ENCODE measurements at places on chromosomes 3 and 15.
A peak's percentile ranks its signal among the peaks of the same experiment; 100 is the strongest.

- DNase-seq: no peak
Observed at GRCh38 chr3:117322866-117323265, 613.3 kb downstream of the TUSC7 start.

DNA sequence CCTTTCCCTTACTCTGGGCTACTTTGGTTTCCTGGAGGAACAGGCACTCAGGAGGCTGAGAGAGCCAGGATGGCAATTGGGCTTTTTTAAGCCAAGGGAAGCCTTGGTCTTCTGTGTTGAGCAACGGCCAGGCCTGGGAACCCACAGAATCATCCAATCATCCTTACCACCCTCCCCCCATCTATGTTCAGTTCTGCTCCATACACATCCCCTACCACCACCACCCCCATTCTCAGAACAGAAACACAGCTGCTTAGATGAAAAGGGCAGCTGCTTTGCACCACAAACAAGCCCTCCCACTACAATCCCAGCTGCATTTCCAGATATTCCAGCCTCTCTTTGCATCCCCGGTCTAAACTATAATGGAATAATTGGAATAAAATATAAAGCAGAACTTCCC, 21.0 kb downstream of the SEMA5B start:
- DNase-seq: no peak

DNA sequence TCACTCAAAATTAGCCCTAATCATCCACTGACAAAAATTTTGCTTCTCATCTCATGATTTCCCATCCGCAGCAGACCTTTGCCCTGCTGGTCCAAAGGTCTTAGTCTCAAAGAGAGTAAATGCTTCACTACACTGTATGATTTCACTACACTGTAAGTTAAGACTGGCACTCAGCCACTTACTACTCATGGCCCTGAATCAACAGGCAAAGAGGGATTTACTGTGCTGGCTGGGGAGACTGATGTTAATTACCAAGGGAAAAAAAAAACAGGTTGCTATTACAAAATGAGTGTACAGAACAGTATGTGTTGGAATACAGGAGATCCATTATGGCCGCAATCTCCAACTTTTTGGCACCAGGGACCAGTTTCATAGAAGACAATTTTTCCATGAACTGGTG, 214.8 kb downstream of the ZMAT3 start:
- no peak for DNase-seq

DNA sequence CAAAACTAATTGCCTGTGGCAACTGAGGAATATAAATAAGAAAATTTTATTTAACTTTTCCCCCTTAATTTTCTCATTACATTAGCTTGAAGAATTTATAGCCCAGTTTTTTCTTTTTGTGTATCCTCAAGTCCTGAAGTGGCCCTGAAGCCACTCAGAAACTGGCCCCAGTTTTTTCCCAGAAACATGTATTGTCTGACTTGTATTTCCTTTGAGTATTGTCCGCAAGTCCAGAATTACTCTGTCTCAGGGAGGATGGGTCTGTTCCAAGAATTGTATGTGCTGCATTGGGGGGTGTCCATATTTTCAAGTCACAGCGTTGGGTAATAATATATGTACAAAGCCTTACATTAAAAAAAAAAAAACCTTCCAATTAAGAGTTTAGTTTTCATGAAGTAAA, 149.7 kb upstream of the IL12A start:
- DNase-seq: no peak

DNA sequence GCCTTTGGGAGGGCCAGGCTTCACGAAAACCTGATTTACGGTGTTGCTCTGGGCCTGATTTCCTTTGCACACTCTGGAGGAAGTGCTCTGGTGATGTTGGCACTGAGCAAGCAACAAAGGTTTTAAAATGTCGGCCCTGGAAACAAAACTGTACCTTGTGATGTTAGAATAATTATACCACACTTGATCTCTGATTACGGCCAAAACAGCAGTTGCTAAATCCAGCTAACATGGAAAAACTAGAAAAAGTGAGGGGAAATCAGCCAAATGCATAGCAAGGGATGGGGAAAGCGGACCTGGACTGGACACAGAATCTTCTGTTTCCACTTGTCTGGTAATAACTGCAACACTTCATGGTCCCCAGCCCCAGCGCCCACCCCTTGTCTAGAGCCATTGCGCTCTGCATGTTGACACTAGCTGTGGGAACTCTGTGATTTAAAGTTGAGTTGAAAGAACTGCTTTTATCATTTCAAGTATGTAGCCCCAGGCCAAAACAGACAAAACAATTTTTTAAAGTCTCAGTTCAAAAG, 120.1 kb downstream of the VGLL4 start:
- DNase-seq: no peak

DNA sequence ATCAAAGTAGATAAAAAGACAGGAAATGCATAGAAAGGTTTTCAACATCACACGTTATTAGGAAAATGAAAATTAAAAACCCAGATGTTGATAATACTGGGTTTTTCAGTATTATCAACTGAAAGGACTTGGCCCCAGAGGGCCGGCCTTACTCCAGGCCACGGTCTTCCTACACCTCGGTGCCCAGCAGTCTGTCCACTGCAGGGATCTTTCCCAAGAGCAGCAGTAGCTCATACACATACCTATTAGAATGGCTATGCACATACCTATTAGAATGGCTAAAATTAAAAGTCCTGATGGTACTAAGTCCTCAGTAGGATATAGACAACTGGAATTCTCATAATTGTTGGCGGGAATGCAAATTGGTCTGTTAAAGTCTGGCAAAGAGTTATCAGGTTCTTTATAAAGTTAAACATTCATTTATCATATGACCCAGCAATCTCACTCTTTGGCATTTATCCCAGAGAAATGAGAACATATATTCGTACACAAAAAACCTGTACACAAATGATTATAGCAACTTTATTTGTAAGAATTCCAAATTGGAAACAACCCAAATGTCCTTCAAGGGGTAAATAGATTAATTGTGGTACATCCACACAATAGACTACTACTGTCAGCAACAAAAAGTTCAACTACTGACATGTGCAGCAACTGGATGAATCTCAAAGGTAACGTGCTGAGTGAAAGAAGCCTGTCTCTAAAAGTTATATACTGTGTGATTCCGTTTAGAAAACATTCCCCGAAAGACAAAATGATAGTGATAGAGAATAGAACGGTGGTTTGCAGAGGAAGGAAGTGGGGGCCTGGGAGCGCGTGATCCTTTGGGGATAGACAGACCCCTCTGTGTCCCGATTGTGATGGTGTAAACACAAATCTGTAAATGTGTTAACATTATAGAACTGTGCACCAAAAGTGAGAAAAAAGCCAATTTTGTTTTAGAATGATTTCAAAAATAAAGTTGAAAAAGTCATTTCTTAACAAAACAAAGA, 62.3 kb downstream of the MCTP2 start:
- DNase-seq: no peak

- DNase-seq: no peak
Observed at GRCh38 chr15:64699751-64700388, 75.5 kb downstream of the RBPMS2 start.

GRCh38 chr15:52082197-52083036, 30.2 kb downstream of the BCL2L10 start:
- no peak for DNase-seq

- no peak for DNase-seq
Observed at GRCh38 chr3:50340147-50340447, 539 bp downstream of the RASSF1 start.

DNA sequence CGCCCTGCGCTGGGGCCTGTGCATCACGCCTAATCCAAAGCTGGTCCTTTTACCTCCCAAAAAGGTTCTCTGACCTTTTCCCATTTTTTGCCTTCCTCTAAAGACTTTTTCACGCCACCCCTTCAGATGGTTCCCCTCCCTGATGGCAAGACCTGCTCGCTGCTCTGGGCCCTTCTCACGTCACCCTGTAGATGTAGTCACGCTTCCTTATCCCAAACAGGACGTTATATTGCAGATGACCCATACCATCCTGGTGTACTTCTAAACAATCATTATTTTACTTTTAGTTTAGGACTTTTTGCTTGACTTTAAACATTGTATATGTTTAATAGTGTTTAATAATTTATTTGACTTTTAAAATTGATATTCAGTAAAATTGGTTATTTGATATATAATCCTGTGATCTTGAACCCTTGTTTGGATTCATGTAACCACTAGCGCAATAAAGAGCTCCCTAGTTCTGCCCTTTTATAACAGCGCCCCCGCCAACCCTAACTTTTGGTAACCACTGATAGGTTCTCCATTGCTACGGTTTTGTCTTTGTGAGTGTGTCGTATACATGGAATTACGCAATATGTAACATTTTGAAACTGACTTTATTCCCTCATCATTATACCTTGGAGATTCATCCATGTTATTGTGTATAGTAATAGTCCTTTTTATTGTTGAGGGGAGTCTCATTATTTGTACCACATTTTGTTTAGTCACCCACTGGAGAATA, 159.0 kb upstream of the CHRNA7 start:
- DNase-seq: no peak

DNA sequence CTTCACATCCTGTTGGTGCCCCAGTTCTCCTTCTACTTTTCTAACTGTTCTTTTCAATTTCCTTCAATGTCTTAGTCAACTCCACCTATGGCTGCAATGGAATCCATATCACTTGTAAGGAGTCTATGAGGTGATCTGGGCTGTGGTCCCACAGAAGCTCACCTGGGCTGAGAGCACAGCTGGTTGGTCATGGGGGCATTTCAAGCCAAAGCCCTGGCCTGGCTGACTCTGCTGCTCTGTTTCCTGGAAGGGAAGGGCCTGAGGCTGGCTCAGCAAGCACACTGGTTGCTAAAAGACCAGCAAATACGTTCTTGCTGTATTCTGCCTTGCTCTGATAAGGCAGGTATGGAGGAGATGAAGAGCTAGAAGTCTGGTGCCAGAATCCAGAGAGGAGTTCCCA, 29.0 kb downstream of the AMOTL2 start:
- DNase-seq: no peak

DNA sequence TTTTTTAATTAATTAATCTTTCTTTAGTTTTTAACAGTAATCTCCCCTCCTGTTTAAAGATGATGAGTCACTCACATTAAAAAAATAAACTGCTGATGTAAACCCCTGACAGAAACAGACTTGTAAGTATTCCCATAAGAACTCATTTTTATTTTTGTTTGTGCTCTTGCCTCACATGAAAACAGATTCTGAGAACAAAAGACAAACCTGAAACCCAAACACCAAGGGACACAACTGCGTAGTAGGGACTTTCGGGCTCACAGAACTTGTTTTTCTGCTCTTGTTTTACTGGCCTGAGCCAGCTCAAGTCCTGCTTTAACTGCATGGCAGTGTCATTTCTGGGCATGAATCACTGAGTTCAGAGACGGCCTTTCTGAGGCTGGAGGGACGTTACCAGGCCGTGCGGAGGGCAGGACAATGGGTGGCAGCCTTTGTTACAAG, 600.8 kb downstream of the FOXP1 start:
- DNase-seq: peak; percentile 50

DNA sequence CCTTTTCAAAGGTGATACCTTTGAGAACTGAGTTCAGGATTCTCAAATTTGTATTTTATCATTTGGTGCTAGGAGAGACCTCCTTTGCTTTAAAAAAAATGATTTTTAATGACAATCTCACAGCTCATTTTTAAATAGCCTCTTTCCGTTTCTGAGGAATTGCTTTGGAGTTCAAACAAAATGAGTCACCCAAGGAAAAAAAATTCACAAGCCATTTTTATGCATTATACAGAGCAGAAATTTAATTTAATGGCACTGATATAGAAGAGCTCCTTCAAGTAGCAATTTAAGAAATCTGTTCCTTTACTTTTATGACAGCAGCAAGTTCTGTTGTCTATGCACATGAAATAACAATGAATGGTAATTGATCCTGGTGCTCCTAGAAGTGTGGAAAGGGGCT, 337.9 kb upstream of the KCNMB2 start:
- no peak for DNase-seq

GRCh38 chr3:180183346-180183745, 146.6 kb upstream of the PEX5L start:
- no peak for DNase-seq

- DNase-seq: no peak
Observed at GRCh38 chr3:127551178-127551577, 39.4 kb downstream of the TPRA1 start.

- DNase-seq: no peak
Observed at GRCh38 chr15:85583923-85584390, 203.6 kb downstream of the AKAP13 start.

- no peak for DNase-seq
Observed at GRCh38 chr15:75350601-75351361, 3.9 kb downstream of the NEIL1 start.

- no peak for DNase-seq
Observed at GRCh38 chr3:155747286-155747945, 2.5 kb upstream of the PLCH1 start.

- DNase-seq: no peak
Observed at GRCh38 chr3:25423780-25424588, 4.1 kb upstream of the RARB start.

DNA sequence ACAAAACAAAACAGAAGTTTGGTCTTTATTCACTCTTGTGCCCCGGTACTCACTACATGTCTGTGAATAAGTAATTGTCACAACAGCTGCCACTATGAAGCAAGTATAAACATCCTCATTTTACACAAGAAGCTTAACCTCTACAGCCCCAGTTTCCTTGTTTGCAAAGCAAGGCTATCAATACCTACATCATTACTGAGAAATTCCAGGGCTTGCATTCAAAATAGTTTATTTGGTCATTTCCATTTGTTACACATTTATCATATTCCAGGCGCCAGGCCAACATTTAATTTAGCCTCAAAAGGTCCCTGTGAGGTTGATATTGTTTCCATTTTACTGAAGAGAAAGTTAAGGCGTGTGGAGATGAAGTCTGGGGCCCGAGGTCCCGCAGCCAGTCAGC, 161.4 kb upstream of the LRTM1 start:
- DNase-seq: no peak

DNA sequence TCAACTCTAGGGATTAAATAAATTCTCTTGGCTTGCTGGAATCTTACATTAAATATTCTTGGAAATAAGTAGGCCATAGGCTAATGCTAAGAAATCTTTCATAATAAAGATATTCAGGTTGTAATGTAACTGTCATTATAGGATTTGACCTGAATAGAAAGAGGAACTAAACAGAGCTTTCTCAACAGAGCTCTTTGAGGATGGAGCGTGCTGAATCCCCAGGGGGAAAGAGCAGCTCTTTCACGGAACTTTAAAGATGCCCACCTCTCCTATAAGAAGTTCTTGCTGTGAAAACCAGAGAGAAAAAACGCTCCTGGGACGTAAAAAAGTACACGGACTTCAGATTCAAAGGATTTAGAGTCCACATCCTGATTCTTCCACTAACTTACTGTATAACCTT, 77.9 kb downstream of the NTRK3 start:
- DNase-seq: no peak

DNA sequence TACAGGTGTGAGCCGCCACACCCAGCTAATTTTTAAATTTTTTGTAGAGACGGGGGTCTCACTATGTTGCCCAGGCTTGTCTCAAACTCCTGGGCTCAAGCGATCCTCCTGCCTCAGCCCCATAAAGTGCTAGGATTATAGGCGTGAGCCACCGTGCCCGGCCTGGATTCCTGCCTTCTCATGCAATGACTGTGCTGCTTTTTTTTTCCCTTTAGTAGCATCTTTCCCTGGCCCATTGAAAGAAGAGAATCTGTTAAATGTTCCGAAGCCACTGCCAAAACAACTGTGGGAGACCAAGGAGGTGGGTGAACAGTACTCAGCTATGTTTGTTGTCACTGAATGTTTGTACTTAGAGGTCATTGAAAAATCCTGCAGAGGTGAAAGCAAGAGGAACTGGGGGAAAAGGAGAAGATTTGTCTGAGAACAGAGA, 88.0 kb downstream of the CRTC3 start:
- DNase-seq: no peak
